T-helper 2 cell (primary cell): ENCODE measurements at places on chromosomes 6 and 20.

- no peak for DNase-seq
Observed at GRCh38 chr20:16606468-16607070, 33.3 kb upstream of the KIF16B start.

DNA sequence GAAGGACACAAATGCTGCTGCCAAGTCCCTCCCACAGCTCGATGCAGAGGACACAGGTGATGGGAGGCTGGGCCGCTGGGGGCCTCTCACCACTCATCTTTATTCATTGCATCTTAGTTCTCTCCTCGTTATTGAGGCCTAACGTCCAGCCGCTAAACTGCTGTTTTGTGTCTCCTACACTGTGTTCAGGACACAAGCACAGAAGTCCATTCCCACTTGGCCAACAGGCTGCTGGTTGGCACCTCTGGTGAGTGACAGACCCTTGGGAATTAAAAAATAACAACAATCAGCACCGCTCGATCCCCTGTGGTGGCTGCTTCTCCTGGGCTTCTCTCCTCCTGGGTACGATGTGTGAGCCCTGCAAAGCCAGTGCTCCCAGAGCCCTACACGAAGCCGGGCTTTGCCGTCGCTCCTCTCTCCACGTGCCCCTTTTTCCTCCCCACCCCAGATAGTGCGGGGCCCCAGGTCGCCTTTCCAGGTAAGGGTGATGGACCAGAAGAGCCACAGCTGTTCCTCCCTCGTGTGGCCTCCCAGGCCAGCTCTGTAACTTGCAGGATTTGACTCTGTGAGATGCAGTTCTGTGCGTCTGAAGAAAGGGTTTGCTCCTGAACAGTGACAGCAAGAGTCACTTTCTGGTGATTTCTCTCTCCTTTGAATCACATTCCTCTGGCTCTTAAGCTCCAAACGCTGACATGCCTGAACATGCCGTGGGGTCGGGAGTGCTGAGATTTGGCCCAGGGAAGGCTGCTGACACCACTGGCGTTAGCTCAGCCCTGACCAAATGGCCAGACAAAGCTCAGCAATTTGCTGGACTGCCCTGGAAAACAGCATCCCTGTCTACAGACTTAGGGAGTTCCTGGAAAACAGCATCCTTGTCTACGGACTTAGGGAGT is 59.3 kb downstream of the DLL1 start:
- no peak for DNase-seq

GRCh38 chr6:111662072-111662793 is 56.6 kb upstream of the TRAF3IP2 start:
- no peak for DNase-seq

GRCh38 chr6:129115471-129115870 is 232.5 kb downstream of the LAMA2 start:
- DNase-seq, result no peak

- no peak for DNase-seq
Observed at GRCh38 chr6:353642-354614, 37.6 kb upstream of the IRF4 start.

DNA sequence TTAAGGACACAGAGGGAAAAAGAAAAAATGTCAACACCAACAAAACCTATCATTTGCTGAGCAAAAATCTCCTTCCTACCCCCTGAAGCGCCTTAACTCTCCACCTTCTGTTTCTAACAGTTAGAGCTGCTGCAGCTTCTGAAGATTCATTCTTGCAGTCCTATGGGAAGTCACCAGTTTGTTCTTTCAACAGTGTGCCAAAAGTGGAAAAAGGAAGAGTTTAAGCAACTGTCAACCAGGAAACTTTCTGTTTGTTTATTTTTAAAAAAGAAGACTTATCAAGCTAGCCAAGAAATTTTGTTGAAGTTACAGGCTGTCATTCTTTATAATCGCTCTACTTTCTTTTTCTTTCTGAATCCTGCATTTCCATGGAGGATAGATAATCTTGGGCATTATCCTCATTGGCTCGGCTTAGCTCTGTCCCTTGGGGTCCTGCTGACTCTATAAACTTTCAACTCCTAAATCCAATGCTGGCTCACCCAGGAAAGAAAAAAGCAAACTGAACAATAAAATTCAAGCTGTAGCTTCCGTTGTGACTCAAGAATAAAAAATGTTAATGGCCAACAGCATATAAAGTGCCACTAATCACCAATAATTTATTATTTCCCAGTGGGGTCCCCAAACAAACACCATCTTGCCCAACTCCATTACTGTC is 172.8 kb upstream of the CITED2 start:
- DNase-seq, result no peak

- DNase-seq, result no peak
Observed at GRCh38 chr6:75268121-75268987, 16.2 kb downstream of the TMEM30A start.

- DNase-seq, result no peak
Observed at GRCh38 chr20:48826069-48826468, 1.7 kb downstream of the PREX1 start.

GRCh38 chr6:167996424-167997199 is 859 bp upstream of the KIF25 start:
- DNase-seq, result no peak

GRCh38 chr6:14286634-14287428 is 169.3 kb downstream of the CD83 start:
- DNase-seq, result no peak

- no peak for DNase-seq
Observed at GRCh38 chr6:71387179-71387578, 98.6 kb downstream of the OGFRL1 start.

GRCh38 chr6:158996856-158997255 is 3.1 kb downstream of the RSPH3 start:
- DNase-seq, result no peak

GRCh38 chr6:5552243-5552642 is 290.9 kb downstream of the FARS2 start:
- no peak for DNase-seq

- DNase-seq, result no peak
Observed at GRCh38 chr6:34065466-34066217, 80.2 kb downstream of the GRM4 start.

- DNase-seq, result no peak
Observed at GRCh38 chr6:1590580-1590979, 19.1 kb upstream of the FOXC1 start.

DNA sequence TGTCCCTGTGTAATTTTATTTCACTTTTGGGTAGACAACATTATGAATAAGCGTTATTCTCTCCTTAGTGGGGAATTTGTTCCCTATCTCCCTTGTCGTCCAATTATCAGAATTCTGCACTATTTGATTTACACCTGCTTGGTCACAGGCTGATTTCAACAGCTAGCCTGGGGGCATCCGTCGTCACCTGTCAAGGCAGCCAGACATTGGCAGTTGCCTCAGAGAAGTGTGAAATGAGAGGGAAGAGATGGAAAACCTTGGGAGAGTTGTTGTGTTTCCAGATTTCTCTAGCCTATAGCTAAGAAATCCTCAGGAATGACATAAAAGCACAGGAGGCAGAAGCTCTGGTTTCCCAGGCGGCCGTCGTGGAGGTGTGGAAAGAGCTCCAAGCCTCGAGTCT is 891 bp upstream of the GHRH start:
- no peak for DNase-seq

DNA sequence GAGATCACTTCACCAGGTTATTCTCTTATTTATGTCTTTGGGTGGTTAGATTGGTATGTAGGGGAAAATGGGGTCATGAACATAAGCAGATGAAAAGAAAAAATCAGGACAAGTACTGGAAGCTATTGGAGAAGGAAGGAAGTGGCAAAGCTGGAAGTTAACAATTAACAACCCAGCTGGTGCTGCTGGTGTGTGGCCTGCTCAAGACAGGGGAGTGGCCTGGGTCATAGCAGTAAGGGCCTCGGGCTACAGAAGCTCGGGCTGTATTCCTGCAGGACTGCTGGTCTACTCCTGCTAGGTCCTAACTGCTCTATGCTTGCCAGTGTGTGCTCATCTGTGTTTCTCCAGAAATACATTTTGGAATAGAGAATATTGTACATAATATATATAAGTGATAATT is 19.6 kb downstream of the MYLIP start:
- no peak for DNase-seq

GRCh38 chr20:54464003-54464402 is 11.4 kb upstream of the DOK5 start:
- DNase-seq, result no peak

- DNase-seq, result no peak
Observed at GRCh38 chr6:147618457-147618856, 110.0 kb downstream of the SAMD5 start.

DNA sequence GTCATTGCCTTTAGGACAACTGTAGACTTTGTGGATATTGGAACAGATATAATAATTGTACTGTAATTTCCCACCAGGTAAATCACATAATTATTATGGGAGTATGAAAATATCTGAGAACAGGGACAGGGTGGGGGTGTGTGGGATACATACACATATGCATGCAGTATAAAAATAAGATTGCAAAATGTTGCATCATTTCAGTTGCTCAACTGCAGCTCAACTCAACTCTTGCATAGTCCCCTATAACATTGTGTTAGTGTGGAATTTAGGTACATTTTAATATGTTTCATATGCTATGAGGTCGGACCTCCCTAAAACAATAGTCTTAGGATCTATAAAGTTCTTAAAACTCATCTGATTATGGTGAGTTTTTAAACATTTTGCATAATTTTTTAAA is 275.0 kb upstream of the FLRT3 start:
- no peak for DNase-seq

GRCh38 chr20:18263723-18264122 is 24.6 kb upstream of the ZNF133 start:
- DNase-seq, result no peak

DNA sequence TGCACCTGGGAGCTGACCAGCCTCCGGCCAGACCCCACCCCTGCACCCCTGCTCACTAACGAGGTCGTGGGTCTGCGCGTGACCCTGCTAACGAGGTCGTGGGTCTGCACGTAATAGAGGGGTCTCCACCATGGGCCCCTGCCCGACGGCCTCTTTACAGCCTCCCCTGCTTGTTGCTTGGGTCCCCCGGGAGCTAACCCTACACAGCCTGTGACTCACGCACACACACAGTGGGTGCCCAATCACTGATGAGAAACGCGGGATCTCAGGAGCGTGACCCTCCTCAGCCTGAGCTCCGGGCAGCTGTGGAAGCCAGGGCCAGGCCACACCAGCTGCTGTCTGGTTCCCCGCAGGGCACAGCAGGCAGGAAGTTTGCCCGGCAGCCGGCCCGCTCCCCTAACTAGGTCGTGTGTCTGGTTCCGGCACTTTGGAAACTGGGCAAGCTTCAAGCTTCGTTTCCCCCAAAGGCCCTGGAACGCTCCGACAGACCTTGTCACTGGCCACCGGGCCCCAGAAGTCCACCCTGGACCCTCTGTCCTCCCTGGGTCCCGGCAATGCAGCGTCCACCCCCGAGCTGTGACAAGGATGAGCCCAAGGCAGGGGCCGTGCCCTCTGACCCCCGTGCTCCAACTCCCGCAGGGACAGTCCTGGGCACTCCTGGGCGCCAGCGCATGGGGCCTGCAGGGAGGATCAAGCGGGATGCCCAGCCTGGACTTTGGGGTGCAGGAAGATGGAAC is 767 bp downstream of the PTK6 start:
- DNase-seq, result no peak

DNA sequence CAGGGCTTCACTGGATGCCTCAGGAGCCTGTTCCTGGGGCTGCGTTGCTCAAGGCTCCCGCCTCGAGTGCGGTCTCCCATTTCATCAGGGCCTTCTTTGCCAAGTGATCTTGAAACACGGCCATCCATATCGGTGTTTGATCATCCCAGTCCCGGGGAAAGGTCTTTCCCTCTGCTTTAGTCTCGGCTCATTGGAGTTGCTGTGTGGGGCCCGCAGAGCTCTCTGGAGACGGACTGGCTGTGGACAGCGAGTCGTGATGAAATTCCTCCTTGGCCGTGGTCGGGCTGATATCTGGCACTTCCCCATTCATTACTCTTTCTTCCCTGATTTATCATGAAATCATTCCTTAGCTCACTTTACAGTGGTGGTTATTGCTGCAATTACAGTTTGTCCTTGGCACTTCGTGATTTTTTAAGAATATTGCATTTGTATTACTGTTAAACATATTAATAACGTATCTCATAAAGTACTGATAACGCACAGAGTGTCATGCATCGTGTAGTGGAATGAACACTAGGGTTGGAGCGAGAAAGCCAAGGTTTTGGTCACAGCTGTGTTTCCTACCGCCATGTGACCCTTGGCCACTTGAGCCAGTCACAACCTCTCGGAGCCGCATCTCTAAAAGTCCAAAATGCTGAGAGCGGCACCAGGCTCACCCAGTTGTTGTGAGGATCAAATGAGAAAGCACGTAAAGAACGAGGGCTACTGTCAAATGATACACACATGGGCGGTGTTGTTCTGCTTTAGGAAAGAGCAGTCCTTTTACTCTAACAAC is 71.8 kb downstream of the MTHFD1L start:
- DNase-seq, result no peak

- DNase-seq, result no peak
Observed at GRCh38 chr6:54273214-54273820, 34.9 kb upstream of the TINAG start.

DNA sequence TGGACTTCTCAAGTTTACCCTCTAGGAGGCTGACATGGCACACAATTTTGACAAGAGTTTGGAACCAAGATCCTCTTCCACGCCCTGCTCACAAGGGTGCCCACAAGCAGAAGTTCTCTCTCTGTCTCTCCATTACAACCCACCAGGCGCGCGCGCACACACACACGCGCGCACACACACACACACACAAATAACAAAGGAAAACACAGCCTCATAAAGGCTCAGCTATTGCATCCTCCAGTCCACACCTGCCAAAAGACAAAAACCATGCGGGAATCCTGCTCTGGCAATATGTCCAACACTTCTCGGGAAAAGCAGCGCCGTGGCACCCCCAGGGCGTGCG is 870 bp downstream of the PAK5 start:
- no peak for DNase-seq

DNA sequence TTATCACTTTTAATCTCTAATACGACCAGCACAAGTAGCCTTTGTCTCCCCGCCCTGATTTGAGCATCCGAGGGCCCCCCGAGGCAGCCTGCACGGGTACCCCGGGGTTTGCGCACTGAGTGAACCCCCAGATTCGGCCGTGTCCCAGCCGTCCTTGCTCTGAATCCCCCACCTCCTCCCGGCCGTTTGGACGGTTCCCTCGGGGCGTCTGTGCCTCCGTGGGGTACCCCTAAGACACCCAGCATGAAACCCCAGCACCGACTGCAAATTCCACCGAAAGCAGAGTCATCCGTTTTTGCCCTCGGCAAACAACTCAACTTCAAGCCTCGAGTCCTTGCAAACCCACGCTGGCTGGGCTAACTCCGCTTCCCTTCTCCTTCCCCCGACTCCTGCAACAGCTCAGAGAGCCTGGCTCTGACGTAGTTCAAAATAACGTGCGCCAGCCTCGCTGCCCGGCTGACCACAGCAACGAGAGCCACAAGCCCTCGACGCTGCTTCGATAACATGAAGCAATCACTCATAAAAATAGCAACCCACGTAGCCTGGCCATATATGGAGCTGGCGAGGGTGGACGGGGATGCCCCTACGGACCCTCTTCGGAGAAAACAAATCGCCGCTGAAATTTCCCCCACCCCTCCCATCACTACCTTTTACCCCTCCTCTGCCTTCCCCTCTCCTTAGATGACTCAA is 764 bp upstream of the SNAP25 start:
- no peak for DNase-seq

DNA sequence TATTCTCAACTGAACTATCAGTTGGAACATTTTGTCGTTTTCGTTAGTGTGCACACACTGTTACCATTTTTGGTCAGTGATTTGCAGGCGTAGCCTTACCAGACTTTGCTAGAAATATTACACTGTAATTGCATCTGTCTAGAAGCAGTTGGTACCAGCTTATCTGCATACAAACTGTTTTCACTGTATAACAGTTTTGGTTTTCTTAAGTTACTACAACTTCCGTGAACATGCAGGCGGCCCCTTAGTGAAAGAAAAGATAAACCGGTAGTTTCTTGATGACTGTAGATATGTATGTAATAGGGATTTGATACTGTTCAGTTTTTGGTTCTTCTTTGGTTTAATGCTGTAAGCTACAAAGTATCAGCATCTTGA is 1.3 kb downstream of the DSTN start:
- no peak for DNase-seq
